ENCODE measurements at places on chromosomes 6 and 20. TPM values are rescaled to one million over a fixed set of nuclear protein-coding genes. Genes with fewer than 3 reads are reported as not detected.

The TSPYL4 gene
- total RNA-seq = 31.5 TPM

The NNAT gene
- total RNA-seq = not detected

The ISM1 gene
- 1.8 TPM for total RNA-seq

The SLC2A10 gene
- 2.3 TPM for total RNA-seq

The OXT gene
- total RNA-seq = not detected

The AVP gene
- total RNA-seq = not detected

The BPIFB2 gene
- not detected for total RNA-seq

The ZNF334 gene
- total RNA-seq = 2.4 TPM

The KIF13A gene
- total RNA-seq = 69.4 TPM

The RIPPLY2 gene
- not detected for total RNA-seq

DNA sequence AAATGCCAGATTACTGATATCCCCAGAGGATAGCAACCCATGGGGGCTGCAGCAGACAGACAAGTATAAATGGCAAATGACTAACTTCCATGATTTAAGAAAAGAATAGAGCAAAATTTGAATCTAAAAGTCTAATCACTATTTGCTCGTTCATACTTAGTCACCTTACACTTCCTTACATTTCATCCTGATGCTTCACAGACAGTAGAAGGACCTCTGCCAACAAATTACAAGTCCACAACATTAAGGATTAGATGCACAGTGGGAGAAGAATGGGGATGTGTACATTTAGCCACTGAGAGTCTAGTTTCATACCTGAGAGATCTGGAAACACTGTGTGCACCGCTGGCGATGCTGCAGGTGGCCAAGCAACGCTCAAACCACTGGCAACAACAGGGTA is 72.4 kb downstream of the FYN start:
- no peaks in the 10 kb centered on the region for H3K27me3 ChIP-seq
- no peaks in the 10 kb centered on the region for H3K36me3 ChIP-seq
- H3K4me1 ChIP-seq = peaks cover 66% of the 10 kb centered on the region
- H3K27ac ChIP-seq = no peak overlapping the region
- H3K4me3 ChIP-seq = no peak overlapping the region

GRCh38 chr20:33095249-33095648 is 15.8 kb downstream of the BPIFB4 start:
- no peak overlapping the region for H3K27ac ChIP-seq
- H3K27me3 ChIP-seq = no peaks in the 10 kb centered on the region
- no peak overlapping the region for H3K4me3 ChIP-seq
- no peak for DNase-seq
- no peaks in the 10 kb centered on the region for H3K4me1 ChIP-seq

DNA sequence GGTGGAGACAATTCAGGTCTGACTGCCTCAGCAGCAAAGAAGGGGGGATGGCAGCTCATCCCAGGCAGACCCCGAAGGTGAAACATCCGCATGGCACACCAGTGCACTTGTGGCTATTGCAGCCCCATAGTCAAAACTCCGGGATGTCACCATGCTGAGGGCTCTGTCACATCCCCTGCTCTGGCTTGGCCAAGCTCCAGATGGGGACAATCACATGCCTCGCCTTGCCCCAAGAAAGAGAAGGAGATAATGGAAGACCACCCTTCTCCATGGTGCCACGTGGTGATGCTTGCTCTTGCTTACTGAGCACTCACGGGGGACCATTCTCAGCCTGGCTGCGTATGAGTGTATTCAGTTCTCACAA is 60.2 kb downstream of the RBM38 start:
- no peaks in the 10 kb centered on the region for H3K27me3 ChIP-seq
- no peak overlapping the region for H3K4me3 ChIP-seq
- no peak for DNase-seq
- peaks cover 25% of the 10 kb centered on the region for H3K4me1 ChIP-seq
- H3K36me3 ChIP-seq = no peaks in the 10 kb centered on the region

GRCh38 chr6:35300848-35301247 is 3.2 kb downstream of the DEF6 start:
- peaks cover 27% of the 10 kb centered on the region for H3K4me1 ChIP-seq
- peaks cover 2% of the 10 kb centered on the region for H3K36me3 ChIP-seq
- H3K27me3 ChIP-seq = no peaks in the 10 kb centered on the region
- H3K27ac ChIP-seq = no peak overlapping the region

GRCh38 chr20:33251496-33251895 is 15.7 kb downstream of the BPIFA1 start:
- H3K27me3 ChIP-seq = no peaks in the 10 kb centered on the region
- no peak for DNase-seq
- H3K4me3 ChIP-seq = no peak overlapping the region

GRCh38 chr20:51811042-51811355 is 8.7 kb upstream of the SALL4 start:
- H3K4me3 ChIP-seq = no peak overlapping the region
- H3K36me3 ChIP-seq = no peaks in the 10 kb centered on the region
- DNase-seq = no peak
- H3K27ac ChIP-seq = no peak overlapping the region
- H3K27me3 ChIP-seq = no peaks in the 10 kb centered on the region

DNA sequence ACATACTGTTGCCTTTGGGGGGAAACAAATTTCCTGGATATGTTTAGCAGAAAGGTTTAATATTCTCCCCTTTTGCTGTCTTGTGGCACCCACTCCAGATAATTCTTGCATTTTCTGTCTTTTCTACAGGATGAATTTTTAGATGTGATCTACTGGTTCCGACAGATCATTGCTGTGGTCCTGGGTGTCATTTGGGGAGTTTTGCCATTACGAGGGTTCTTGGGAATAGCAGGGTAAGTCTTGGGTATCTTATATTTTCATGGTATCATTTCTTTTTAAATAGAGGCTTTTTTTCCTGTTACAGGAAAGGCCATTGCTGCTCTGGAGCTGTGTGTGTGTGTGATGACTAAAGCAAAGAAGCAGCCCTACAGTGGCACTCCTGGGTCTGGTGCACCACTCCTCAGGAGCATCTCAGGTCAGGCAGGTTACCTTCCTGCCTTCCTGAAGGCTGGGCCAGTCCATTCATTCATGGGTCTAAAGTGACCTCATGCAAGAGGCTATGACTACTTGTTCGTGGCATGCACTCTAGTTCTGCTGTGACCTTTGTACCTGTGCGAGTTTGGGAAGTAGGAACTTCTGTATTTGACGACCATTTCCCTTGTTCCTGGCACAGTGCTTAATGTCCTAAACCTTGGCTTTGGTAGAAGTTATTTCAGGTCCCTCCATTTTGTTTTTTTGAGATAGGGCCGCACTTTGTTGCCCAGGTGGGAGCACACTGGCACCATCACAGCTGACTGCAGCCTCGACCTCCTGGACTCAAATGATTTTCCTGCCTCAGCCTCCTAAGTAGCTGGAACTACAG is 2.2 kb downstream of the RAB5IF start:
- peaks cover 24% of the 10 kb centered on the region for H3K4me1 ChIP-seq
- DNase-seq = no peak
- no peaks in the 10 kb centered on the region for H3K27me3 ChIP-seq

- no peaks in the 10 kb centered on the region for H3K27me3 ChIP-seq
- H3K4me1 ChIP-seq = no peaks in the 10 kb centered on the region
- no peaks in the 10 kb centered on the region for H3K36me3 ChIP-seq
- H3K4me3 ChIP-seq = no peak overlapping the region
- DNase-seq = no peak
Observed at GRCh38 chr6:111096246-111096645, 8.9 kb downstream of the SLC16A10 start.

DNA sequence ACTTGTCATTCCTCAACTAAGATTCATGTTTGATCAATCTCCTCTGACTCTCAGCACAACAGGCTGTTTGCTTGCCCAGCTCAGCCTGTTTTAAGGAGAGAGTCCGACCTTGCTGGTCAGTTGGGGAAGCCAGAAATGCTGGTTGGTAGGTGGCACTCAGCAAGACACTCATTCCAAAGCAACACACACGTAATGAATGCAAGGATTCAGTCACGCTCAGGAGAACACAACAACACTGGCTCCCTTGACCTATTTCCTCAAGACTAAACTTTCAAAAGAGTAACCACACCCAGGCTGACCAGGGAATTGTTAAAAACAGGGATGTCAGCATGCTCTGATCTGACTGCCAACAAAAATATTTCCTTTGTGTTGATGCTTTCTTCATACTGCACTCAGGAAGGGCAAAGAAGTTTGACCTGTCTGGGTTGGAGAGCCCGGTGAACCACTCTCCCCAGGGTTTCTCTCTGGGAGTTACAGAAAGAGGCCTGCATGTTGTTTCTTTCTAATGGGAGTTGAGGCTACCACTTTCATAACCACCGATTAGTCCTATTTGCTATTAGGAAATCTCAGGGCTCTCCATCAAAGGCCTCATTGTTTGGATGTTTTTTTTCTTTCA is 25.6 kb upstream of the PREP start:
- H3K27me3 ChIP-seq = no peaks in the 10 kb centered on the region
- H3K4me1 ChIP-seq = no peaks in the 10 kb centered on the region
- H3K27ac ChIP-seq = no peak overlapping the region
- no peak overlapping the region for H3K4me3 ChIP-seq

- DNase-seq = no peak
- H3K4me3 ChIP-seq = no peak overlapping the region
- H3K4me1 ChIP-seq = peaks cover 14% of the 10 kb centered on the region
- no peak overlapping the region for H3K27ac ChIP-seq
Observed at GRCh38 chr6:20681243-20681684, 147.0 kb downstream of the CDKAL1 start.

DNA sequence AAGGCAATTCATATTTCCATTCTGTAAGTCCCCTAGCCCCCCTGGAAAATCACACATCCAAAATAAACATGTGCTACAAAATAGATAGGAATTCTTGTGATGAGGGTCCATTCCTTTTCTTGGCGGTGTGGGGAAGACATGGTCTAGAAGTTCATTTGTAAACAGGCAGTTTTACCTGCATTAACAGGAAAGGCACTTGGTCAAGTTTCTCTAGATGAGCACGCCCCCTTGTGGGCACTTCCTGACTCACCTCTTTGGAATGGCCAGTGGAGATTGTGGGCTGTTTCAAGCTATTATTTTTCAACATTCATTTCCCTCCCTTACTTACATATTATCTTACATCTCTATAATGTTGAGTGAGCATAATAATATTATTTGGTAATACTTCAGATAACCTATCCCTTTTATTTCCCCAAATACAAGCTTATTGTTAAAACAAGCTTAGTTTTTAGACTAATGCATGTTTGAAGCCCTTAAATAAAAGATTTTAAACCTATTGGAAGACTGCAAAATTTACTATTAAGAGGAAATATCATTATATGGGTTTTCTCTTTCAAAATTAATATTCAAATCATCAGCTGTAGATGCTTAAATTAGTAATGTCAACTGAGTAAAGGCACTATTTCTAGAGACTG is 92.1 kb downstream of the TASP1 start:
- H3K4me3 ChIP-seq = no peak overlapping the region
- H3K4me1 ChIP-seq = no peaks in the 10 kb centered on the region
- H3K27me3 ChIP-seq = no peaks in the 10 kb centered on the region
- H3K36me3 ChIP-seq = no peaks in the 10 kb centered on the region
- DNase-seq = peak; percentile 71
- H3K27ac ChIP-seq = no peak overlapping the region

DNA sequence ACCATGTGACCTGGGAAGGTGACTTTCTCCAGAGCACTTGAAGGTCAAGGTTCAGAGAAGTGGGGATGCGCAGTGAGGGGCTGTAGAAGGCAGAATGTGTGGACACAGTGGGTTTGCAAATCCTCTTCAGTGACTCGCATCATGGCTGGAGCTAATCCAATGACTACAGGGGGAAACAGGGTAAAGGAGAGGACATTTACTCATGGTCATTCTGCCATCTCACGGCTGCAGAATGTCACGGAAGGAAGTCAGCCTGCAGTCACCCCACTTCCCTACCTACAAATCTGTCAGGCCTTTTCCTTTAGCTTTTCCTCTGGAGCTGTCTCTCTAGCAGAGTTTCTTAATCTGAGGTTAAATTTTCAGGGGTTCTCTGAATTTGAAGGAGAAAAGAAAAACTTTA is 337.6 kb downstream of the CDC5L start:
- no peaks in the 10 kb centered on the region for H3K27me3 ChIP-seq
- H3K27ac ChIP-seq = no peak overlapping the region
- peaks cover 4% of the 10 kb centered on the region for H3K4me1 ChIP-seq
- DNase-seq = no peak

DNA sequence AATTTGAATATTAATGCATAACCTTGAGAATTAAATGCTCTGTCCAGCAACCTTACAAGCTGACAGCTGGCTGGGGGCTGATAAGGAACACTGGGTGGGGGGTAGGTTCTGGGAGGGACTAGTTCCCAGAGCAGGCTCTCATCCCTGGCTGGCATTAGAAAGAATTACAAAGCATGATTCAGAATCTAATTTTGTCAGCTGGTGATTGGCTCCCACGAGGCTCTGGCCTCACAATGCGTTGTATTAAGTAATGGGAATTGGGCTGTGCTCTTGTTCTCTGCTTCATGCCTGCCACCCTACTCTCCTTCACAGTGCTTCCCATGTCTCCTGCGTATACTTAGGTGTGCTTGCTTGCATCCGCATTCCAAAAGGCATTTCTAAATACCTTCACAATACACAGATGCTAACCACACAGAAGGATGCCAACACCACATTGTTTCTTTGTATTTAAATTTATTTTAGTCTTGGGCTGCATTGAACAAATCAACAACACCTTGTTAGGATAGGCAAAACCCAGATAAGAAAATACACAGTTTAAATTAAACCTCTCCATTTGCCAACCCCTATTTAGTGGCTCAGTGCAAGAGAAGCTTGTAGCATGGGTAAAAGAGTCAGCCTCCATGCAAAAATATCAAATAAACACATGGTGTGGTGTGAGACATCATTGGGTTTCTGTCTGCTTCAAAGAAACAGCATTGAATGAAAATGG is 434.5 kb upstream of the JAG1 start:
- no peaks in the 10 kb centered on the region for H3K27me3 ChIP-seq
- DNase-seq = peak; percentile 49
- peaks cover 11% of the 10 kb centered on the region for H3K4me1 ChIP-seq
- no peak overlapping the region for H3K4me3 ChIP-seq
- peak overlapping the region; percentile 72 for H3K27ac ChIP-seq

DNA sequence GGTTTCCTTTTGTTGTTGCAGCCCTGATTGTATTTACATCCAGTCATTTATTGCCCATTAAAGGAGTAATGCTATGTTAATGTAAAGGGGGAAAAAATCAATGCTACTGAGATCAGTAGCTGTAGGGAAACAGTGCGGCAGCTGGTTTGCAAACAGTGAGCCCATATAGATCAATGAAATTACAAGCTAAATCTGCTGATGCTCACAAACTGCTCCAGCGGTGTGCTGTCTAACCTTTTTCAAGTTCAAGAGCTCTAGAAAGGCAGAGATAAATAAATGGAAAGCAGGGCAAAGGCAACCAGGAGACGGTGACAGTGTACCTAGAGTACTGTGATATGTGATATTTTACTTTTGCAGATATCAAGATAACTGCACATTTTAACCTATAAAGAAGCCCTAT is 449.0 kb upstream of the MMS22L start:
- DNase-seq = no peak
- H3K36me3 ChIP-seq = no peaks in the 10 kb centered on the region
- H3K27me3 ChIP-seq = no peaks in the 10 kb centered on the region
- no peak overlapping the region for H3K27ac ChIP-seq

DNA sequence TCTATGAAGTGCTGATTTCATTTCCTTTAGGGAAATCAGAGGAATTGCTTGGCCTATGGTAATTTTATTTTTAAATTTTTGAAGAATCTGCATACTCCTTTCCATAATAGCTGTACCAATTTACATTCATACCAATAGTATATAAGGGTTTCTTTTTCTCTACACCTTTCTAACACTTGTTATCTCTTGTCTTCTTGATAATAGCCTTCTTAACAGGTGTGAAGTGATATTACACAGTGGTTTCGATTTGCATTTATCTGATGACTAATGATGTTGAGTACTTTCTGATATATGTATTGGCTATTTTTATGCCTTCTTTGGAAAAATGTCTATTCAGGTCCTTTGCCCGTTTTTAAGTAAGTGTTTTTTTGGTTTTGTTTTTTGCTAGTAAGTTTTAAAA is 40.8 kb downstream of the SMAP1 start:
- H3K27me3 ChIP-seq = no peaks in the 10 kb centered on the region
- H3K36me3 ChIP-seq = no peaks in the 10 kb centered on the region
- no peak for DNase-seq
- H3K4me1 ChIP-seq = peaks cover 8% of the 10 kb centered on the region

All from heart left ventricle (tissue), 16 donors.